ENCODE measurements at places on chromosomes 13 and 19.

- peak; percentile 42 for DNase-seq
These were observed at the start of gene ENOX1 for GRCh38 chr13:43786766-43787517. TSS of gene ENOX1 (minus strand) at chr13:43786972.

DNA sequence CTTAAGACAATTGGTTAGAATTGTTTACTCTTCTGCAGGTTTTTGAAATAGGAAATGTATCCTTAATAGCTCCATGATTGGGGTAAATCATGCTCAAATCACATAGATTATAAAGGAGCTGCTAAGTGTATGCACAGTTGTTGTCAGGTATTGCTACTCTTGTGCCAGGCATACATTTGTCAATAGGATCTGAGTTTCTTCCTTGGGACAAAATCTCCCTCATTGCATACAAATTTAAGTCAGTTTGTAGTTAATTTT, 109.3 kb upstream of the MLNR start:
- DNase-seq: no peak

GRCh38 chr19:30602661-30603350, 230.6 kb downstream of the ZNF536 start:
- no peak for DNase-seq

- DNase-seq: no peak
These were observed 905.4 kb upstream of the GPC6 start for GRCh38 chr13:92321174-92321573.

- DNase-seq: no peak
These were observed 13.7 kb downstream of the MAU2 start for GRCh38 chr19:19334063-19334988.

GRCh38 chr13:97278435-97279411, 56.6 kb downstream of the MBNL2 start:
- DNase-seq: no peak

DNA sequence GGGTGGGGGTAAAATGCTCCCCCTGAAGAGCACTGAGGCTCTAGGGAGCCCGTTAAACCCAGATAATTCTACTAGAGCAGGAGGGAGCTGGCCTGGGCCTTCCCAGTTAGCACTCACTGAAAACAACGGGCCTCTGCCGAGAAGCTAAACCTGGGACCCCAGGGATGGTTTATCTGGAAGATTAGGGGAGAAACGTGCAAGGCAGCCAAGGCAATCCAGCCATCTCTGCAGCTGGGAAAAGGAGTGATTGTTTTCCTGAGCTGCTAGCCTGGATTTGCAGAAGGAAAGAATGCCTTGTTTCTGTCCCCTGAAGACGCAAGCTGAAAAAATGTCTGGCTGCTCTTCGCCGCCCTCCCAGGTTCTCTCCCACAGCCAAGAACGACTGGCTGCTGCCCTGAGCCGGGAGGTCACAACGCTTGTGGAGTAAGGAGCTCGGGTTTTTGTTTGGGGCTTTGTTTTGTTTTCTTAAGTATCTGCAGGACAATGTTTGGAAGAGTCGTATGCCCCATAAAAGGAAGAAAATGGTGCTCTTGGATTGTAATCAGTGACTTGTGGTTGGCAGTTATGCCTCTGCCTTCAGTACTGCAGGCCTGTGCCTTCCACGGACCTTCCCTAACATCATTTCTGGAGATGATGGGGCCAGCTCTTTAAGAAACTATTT, 31.5 kb downstream of the COL4A2 start:
- DNase-seq: no peak

- DNase-seq: no peak
These were observed 8.1 kb upstream of the CYP2F1 start for GRCh38 chr19:41106177-41106576.

- DNase-seq: no peak
These were observed 1681.5 kb downstream of the EFNB2 start for GRCh38 chr13:104854007-104854406.

DNA sequence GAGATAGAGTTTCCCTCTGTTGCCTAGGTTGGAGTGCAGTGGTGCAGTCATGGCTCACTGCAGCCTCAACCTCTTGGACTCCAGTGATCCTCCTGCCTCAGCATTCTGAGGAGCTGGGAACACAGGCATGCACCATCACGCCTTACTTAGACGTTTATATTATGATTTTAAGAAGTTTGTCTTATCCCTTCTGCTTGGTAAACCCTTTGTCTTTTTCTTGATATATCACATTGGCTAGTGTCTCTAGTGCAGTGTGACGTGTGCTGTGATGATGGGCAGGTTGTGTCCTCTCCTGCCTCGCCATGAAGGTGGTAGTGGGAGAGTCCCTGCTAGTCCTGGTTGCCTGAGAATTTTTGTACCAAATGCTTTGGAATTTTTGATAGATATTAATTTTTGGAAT, 93.9 kb downstream of the KDM4B start:
- no peak for DNase-seq

DNA sequence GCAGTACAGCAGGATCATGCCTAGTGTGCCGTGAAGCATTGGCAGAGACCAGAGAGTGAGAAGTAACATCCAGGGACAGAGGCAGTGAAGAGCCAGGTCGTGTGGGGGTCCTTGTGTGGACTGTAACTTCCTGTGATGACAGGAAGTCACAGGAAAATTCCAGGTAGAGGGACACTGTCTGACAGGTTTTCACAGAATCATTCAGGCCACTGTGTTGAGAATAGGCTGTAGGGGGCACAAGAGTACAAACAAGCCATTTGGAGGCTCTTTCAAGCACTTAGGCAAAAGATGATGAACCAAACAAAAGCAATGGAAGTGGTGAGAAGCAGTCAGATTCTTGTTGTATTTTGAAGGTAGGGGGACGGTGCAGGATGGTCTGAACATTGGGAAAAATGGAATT, 46.4 kb downstream of the N4BP2L1 start:
- DNase-seq: peak; percentile 4

DNA sequence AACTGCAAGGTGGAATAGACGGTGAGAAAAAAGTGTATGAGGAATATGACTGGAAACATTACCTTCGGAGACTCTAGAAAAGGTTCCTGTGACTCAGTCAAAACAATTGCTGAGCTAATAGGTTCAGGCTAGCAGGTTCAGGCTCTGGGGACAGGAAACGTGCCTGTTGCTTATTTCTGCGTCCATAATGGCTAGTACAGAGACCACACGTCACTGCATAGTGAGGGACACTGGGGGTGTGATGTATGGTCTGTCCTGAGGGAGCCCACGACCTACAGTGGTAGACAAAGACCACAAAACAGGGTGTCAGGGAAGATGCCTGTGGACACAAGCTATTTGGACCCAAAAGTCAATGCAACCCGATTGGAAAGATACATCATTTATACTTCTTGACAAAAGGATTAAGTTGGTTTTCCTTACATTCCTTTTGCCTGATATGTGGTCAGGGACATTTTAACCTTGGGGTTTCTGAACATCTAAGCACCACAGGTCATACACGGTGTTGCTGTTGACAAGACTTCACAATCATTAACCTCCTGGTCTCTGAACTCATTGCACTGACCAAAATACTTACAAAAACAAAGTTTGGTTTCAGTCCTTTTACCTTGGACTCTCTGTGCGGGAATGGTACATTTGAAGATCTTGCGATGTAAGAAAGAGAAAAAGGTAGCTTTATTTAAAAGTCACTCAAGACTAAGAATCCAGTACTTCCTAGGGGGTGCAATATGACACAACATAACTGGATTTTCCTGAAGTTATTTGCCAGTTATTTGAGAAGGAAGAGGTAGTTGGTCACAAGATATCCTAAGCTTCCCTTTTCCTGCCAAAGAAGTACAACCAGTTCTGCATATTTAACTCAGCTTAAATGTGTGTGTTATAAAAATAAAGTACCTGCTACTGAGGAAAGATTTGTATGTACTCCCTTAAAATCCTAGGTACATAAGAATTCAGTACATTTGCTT, 20.0 kb downstream of the CRYL1 start:
- DNase-seq: no peak

GRCh38 chr13:73000027-73000674, 58.7 kb upstream of the KLF5 start:
- DNase-seq: no peak

DNA sequence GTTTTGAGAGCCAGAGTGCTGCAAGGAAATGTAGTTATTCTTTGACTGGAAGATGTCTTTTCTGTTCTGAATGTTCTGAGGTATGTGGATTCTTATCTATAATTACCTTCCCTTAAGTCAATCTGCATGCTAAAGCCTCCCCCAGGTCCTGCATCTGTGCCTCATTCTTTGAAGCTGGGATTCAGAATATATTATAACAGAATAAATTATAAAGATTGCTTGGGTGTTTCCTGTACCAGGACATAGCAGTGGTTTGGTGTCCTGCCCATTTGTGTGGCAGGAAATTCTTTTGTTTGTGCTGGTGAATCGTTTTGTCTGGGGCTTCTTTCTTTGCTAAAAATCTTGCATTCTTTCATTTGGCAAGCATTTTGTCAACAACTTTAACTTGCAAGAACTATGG, 60.2 kb downstream of the ITGBL1 start:
- no peak for DNase-seq

- no peak for DNase-seq
These were observed 10.6 kb downstream of the CALM3 start for GRCh38 chr19:46611776-46612175.

- DNase-seq: no peak
These were observed 4.4 kb upstream of the EID2 start for GRCh38 chr19:39544226-39544903.

- DNase-seq: no peak
These were observed 7.4 kb downstream of the ZNF671 start for GRCh38 chr19:57719901-57720519.

GRCh38 chr19:2553510-2553909, 77.6 kb downstream of the GADD45B start:
- DNase-seq: no peak

- no peak for DNase-seq
These were observed 8.4 kb upstream of the HTR2A start for GRCh38 chr13:46905249-46905648.

DNA sequence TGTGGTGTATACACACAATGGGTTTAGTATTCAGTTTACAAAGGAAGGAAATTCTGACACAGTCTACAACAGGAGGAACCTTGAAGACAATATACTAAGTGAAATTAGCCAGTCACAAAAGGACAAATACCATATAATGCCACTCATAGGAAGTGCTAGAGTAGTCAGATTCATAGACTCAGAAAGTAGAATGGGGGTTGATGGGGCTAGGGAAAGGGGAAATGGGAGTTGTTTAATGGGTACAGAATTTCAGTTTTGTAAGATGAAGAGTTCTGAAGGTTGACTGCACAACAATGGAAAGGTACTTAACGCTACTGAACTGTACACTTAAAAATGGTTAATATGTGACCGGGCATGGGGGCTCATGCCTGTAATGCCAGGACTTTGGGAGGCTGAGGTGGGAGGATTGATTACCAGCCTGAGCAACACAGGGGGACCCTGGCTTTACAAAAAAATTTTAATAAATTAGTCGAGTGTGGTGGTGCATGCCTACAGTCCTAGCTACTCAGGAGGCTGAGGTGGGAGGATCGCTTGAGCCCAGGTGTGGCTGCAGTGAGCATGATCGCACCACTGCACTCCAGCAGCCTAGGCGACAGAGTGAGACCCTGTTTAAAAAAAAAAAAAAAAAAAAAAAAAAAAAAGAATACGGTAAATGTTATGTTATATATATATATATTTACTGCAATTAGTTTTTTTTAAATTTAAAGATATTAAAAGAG, 45.0 kb downstream of the SLC15A1 start:
- DNase-seq: peak; percentile 20

GRCh38 chr19:7349231-7349591, 474 bp downstream of the ARHGEF18 start:
- peak; percentile 16 for DNase-seq

GRCh38 chr19:1503089-1503924, 9.5 kb downstream of the ADAMTSL5 start:
- peak; percentile 59 for DNase-seq

DNA sequence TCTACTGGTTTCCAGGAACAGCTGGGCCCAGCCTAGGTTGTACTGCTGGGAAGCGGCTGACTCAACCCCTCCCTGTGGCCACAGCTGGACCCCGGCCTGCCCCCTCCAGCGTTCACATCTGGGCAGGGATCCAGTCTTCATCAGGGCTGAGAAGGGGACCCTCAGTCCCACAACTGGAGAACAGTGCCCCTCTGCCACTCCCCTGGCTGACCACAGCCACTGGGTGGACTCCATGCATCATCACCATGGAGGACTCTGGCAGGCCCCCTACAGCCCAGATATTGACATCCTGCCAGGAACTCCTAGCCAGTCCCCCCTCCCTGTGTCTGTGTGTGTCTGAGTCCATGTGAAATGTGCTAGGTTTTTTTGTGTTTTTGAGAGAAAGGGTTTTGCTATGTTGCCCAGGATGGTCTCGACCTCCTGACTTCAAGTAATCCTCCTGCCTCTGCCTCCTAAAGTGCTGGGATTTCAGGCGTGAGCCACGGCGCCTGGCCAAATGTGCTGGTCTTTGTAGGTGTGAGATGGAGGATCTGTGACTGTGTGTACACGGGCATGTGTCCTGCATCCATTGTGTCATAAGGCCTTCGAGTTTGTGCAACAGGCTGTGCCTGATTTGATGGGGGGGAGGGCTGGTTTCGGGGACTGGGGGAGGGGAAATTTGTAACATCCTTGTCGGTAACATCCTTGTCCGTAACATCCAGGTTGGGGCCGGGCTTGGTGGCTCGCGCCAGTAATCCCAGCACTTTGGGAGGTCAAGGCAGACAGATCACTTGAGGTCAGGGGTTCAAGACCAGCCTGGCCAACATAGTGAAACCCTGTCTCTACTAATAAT, 4.0 kb upstream of the HOOK2 start:
- DNase-seq: no peak

- DNase-seq: no peak
These were observed 2.4 kb downstream of the CRLF1 start for GRCh38 chr19:18603958-18604819.
